ENCODE measurements at places on chromosomes 6 and 20.

DNA sequence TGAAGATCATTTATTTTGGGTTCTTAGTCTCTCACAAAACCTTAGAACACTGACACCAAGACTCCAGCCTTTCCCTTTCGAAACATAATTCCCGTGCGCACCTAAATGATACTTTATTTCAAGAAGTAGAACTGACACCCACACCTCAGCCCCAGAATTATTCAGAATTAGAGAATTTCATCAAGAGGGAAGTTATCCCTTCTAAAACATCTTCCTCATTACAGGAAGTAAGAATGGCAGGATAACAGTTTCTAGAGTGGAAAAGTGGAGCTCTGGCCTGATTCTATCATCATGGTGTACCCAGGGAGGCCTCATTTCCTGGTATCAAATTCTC lies 1.4 kb upstream of the SRXN1 start:
- DNase-seq = no peak

DNA sequence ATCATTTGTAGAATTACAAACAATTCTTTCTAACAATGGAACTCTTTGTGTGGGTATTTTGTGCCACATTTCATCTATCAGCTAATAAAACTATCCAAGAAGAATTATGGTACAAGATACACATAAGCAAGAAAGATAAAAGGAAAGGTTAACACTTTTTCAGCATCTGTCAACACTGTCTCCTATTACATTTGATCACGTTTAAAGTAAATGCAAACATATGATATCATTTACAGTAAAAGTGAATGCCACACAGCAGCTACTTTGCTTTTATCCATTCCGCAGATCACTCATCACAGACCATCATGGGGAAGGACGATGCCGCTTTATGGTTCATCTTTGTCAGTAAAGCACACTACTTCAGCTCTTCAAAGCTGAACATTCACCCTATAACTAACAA lies 456.4 kb upstream of the MANEA start:
- DNase-seq = no peak

- no peak for DNase-seq
Measured at GRCh38 chr20:9196110-9196509, 127.2 kb downstream of the PLCB4 start.

DNA sequence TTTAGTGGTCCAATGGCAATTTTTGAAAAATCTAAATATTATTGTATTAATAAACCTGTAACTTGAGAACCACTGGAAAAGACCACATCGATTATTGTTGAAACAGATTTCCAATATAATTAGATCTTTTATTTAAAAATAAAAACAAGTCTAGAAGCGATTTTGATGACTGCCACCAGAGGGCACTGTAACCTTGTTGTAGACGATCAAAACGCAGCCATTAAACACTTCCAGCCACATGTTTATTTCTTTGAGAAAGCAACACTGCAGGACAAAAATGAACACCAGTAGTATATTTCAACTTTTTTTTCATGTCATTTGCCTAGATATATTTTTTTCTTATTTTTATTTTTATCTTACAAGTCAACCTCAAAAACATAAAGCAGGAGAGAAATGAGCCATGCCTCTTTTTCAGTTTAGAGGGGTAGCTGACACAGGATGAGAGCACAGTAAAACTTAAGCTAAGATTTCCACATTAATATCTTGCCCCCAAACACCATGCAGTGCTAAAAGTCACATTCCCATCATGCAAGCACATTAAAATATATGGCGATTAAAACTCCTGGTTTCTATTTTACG lies 115.4 kb downstream of the OPRM1 start:
- DNase-seq = peak; percentile 62

DNA sequence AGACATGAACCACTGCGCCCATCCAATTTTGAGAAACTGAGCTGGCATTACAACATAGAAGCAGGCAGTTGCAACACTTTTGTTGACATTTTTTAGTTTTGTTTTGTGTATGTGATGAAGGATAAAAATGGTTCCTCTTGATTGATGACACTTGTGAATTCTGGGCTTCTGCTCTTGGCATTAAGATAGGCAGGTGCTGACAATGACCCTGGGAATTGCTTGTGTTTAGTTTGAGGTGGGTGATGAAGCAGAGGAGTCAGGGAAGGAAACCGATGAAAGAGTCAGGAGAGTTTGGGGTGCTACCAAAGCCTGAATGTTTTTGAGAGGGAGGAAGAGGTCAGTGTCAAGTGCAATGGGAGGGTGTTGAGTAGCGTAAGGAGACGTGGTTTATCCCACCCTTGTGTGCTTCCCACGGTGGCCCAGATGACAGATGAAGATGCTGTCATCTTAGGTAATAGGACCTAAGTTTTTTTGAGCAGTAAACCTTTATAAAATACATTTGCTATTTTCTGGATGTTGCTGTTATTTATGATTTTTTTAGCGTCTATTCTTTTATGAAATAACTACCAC lies 19.4 kb downstream of the CDS2 start:
- DNase-seq = no peak

DNA sequence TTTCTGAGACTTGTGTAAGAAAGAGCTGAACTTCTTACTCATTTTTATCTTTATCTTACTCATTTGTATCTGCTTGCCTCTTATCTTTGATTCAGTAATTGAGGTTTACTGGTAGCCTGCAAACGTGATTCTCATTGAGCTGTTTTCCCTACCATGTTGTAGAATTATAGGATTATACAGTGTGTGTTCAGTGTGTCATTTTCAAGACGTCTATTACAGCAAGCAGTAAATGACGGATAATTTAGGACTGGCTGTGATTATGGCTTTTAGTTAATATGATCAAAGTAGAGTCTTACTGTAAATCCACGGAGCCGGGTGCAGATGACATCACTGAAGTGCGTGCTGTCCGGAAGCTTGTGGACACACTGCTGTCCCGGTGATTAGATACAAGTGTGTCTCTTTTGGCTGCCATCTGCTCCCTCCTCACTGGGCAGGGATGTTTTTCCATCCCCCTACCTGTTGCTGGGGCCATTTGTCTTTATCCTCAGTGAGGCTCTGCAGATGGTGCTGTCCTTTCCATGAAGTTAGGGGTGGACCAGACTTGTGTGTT lies 6.0 kb downstream of the NELFCD start:
- no peak for DNase-seq

DNA sequence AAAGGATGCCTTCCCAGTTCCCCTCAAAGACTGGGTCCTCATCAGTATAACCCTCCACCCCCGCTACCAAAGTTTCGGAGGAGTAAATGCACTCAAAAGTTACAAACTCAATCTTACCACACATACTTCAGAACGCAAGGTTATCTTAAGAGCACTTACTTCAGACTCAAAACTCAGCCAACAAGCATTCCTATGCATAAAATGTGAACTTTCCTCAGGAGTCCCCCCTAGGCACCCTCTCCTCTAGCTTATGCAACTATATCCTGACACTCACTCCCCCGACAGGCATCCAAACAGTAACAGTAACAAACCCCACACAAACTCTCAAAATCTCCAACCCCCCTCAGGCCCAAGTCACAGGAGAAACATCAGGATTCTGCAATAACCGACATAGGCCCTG lies 11.1 kb upstream of the ADTRP start:
- DNase-seq = no peak

- no peak for DNase-seq
Measured at GRCh38 chr20:52905241-52905994, 66.7 kb upstream of the TSHZ2 start.

- DNase-seq = no peak
Measured at GRCh38 chr6:23003671-23004467, 434.5 kb downstream of the HDGFL1 start.

DNA sequence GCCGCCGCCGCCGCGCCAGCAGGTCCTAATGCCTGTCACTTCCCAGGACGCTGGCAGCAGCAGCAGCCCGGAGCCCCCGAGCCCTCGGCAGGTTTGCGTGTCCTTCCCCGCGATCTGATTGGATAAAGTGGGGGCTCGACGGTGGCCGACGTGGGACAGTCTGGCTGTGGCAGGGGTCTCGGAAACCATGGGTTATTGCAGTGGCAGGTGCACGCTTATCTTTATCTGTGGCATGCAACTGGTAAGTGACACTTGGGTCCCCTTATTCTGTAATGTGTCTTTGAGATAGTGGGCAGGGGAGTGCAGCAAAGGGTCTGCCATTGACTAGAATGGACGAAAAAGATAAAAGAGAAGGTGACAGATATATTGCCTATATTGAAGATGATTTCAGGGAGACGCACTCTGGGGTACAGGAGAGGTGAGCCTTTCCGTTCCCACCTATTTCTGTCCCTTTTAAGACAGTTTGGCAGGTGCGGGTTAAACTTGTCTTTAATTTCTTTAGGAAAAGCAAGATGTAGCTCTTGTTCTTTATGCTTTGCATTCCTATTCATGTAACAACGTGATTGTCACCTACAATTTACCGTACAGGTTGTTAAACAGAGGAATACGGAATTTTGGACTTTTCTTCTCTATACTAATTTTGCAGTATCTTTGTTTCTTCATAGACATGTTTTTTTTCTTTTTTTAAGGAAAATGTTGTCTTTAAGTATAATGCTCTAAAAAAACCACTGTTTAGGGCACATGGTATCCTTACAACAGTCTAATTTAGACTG lies 535 bp downstream of the NKAIN2 start:
- DNase-seq = peak; percentile 63

GRCh38 chr6:31299511-31299910 lies 27.6 kb upstream of the HLA-C start:
- DNase-seq = no peak

GRCh38 chr6:102327697-102328225 lies 934.3 kb downstream of the GRIK2 start:
- DNase-seq = no peak

DNA sequence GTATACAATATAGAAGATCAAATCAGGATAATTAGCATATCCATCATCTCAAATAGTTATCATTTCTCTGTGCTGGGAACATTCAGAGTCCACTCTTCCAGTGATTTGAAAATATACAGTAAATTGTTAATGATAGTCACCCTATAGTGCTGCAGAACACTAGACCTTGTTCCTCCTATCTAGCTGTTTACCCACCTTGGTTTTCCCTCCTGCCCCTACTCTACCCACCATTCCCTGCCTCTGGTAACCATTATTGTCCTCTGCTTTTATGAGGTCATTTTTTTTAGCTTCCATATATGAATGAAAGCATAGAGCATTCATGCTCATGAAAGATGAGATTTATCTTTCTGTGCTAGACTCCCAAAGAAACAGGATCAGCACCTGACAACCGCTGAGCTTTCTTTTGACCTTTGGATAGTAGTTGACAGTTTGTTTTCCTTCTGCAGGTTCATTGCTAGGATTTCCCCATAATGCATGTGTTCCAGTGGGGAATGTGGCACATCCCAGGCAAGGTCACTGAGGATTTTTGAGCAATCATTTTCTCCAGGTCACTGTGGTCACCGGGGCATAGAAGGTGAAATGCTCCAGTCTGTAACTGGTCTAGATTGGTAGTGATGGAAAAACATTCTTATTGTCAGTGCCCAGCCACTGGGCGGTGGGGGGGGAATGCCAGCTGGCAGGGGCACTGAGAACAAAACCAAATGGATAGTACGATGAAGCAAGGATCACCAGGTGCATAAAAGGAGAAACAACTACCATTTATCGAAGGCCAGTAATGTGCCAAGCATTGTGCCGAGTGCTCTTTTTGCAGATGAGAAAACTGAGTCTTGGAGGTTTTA lies 33.6 kb upstream of the BCAS1 start:
- DNase-seq = no peak

GRCh38 chr6:15580326-15580725 lies 82.5 kb downstream of the DTNBP1 start:
- no peak for DNase-seq

DNA sequence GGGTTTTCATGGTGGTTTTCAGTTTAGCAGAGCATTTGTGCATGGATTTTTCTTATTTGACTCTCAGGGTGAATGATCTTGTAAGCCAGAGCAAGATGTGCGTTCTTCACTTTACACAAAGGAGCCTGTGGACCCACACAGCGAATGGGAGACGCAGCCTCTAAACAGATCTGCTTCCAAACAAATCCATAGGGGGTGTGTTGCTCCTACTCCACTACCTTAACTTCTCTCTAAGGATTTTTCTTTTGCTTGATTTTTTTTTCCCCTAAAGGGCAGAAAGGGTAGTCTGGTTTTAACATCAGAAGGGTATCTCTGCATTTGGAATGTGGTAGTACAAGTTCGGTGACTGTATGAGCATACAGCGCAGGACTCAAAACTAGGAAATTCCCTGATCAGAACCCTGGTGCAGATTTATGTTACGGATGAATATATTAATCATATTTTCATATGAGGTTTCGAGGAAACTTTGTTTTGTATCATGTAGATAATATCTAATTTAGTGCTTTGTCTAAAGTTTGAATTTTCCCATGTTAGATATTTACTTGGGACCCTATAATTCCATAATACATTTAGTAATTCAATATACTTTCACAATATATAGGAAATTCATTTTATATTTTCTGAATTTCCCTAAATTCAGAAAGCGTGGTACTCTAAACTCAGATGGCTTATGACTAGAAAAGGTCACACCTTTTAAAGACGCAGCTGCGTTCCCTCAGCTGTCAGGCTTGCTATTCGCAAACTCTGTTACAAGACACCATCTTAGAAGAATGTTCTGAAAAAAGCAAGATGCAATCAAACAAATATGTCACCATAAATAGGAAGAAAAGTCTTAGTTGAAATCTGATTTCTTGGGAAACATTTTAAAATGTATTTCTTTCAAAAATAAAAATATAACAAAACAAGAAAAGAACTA lies 196.9 kb downstream of the TMEM242 start:
- no peak for DNase-seq

DNA sequence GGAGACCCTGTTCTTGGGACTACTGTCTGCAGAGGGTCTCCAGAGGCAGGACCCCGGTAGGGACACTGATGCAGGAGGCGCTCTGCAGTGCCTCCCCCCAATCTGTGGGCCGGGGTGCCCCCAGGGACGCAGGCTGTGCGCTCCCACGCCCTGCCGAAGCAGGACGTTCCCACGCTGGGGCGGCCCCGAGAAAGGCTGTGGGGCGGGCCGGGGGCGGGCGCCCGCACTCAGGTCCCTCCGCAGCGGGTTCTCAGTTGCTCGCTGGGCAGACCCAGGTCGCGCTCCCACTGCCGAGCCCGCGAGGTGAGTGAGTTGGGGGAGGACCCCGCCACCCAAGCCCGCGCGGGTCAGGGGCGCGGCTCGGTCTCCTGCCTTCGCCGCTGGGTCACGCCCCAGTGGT lies at the start of gene COX4I2:
TSS of gene COX4I2 (plus strand) at position 253 of the 400 bp plus-strand sequence. CDS start 1,106 bp downstream, outside the sequence.
- DNase-seq = no peak

- DNase-seq = no peak
Measured at GRCh38 chr20:20462185-20462584, 94.3 kb downstream of the INSM1 start.

GRCh38 chr6:51450248-51450957 lies 631.7 kb downstream of the TFAP2B start:
- DNase-seq = no peak
